Body of pancreas (tissue), 4 donors: ENCODE measurements at places on chromosomes 11 and 22. TPM values are rescaled to one million over a fixed set of nuclear protein-coding genes. Genes with fewer than 3 reads are reported as not detected.

DNA sequence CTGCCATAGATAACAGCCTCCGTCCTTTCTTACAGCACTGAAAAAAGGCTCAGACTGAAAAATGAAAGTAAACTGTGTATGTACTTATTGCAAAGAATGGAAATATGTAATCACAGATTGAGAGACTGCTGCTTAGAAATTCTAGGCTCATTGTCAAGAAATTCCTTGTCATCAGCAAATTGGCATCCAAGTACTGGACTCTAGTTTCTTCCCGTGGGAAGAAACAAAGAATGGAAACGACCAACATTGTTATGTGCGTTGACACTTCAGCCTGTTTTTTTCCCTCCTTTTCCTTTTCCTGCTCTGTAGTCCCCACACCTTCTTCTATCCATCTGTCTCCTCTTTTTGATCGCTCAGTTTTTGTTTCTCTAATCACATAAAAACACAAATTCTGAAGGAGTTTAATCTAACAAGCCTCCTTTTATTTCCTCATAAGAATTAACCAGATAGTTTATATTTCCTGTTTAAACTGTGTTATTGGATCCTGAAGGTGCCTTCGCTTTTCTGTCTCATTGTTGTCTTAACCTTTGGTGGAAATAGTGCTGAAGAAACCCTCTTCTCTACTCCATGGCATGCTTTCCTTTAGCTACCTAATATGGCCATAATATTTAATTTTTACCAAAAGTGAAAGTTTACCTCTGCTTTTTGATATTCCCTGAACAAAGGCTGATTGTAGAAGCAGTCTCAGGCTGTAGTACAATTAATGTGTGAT lies 20.0 kb upstream of the CASP12 start:
- DNase-seq: no peak

GRCh38 chr11:76997512-76997911 lies 36.7 kb upstream of the B3GNT6 start:
- no peak for DNase-seq

DNA sequence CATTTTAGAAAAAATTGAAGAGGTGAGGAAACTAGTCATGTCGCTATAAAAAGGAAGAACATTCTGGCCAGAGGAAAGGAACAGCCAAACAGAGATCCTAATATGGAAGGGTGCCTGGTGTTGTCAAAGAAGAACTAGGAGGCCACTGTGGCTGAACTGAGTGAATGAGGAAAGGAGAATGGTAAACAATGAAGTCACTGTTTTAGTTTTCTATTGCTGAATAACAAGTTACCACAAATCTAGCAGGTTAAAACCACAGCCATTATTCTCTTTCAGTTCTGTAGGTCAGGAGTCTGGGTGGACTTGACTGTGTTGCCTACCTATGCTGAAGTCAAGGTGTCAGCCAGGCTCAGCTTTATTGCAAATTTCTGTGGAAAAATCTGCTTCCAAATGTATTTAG lies 549.3 kb upstream of the CCDC90B start:
- DNase-seq: no peak

- no peak for DNase-seq
Measured at GRCh38 chr11:67117176-67117575, 1.9 kb upstream of the KDM2A start.

DNA sequence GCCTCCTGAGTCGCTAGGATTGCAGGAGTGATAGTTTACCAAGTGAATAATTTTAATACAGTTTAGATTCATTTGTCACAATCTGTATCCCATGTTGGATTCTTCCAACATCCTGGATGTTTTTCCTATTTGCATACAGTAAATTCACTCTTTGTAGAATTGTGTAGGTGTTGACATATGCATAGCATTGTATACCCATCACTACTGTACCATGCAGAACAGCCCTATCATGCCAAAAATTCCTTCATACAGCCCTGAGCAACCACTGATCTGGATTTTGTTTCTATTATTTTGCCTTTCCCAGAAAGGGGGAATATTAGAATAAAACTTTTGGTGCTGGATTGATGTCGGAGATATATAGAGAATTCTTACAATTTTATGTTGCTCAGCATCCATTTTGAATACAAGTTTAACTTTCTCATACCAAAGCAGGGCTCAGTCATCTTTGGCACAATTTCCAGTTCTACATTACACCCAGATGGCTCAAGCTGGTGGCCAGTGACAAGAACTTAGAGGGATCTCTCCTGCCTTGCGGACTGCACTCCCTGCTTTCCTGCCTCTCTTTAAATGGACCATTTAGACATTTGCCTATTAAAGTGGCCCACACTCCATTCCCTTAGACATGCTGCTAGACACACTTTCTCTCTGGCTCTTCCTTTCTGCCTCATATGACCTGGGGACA lies 45.4 kb upstream of the CFAP300 start:
- DNase-seq: no peak

GRCh38 chr22:38569181-38569971 lies 607 bp downstream of the DMC1 start:
- no peak for DNase-seq

DNA sequence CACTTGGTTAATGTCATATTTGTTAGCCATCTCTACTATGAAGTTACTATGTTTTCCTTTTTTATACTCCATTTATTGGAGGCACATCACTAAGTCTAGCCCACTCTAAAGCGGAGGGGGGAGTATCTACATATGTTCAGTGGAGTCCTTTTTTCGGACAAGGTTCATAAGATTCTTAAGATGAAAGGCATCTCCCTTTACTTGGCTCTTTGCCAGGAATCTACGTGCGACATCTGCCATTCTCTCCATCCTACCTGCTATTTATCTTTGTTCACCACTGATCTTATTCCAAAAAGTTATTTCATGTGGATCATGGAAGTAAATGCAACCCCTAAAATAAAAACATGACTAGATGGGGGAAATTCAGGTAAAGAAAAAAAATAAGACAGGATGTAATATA lies 77.4 kb upstream of the YWHAH start:
- no peak for DNase-seq

DNA sequence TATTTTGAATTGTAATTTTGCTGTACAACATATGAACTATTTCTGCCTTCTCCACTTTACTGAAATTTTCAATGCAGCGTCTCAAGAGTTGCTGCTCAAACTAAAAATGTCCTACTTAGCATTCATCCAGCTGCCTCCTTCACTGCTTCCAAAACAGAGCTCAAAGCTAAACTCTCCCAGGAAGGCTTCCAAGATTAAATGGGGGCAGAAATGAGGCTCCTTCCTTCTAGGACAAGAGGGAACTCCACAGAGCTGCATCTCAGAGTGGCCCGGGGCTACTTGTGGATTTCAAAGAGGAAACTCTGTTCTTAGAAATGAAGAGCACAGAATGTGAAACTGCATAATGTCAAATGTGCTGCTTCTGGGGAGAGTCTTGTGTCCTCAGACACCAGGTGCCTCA lies 295.9 kb upstream of the NCAM1 start:
- DNase-seq: no peak

GRCh38 chr11:115654792-115655191 lies 150.6 kb upstream of the CADM1 start:
- no peak for DNase-seq

- no peak for DNase-seq
Measured at GRCh38 chr11:36356201-36356600, 60.1 kb downstream of the PRR5L start.

DNA sequence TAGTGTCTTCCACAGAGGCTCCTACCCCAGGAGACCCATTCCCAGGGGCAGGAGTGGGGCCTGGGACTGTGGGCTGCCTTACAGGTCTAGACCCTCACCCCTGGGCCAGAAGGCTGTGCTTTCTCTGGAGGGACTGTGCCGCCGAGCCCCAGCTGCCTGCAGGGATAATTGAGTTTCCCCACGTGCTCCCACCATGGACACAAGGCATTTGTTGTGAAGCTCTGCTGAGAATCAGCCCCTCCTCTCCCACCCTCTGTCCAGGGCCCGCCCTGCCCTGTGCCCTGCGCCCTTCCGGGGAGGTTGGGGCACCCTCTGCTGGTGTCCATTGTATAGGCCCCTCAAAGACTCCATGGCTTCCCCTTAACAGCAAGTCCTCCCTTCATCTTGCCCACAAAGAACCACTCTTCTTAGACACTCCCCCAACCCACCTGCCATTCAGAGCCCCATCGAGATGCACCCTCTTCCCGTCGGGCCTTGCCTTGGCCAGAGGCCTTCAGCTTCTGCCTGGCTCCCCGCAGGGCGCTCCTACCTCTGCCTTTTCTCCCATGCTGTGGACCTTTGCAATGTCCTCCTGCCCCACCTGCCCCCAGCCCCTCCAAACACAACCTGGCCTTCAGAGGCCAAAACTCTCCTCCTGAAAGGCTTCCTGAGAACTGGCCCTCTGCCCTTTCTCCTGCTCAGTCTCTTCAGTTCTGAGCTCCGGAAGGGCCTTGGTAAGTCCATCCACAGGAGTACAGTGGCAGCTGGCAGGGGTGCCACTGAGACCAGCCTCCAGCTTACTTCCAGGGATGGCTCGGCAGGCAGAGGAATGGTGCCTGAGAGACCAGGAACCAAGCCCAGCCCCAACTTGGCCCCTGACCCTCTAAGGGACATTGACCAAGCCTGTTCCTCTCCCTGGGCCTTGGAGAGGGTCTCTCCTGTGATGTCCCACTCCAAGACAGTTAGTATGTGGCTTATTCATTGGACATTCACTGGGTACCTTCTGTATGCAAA lies 22.4 kb downstream of the DUSP8 start:
- DNase-seq: no peak

- DNase-seq: no peak
Measured at GRCh38 chr22:26725012-26725676, 67.8 kb downstream of the MIAT start.

- DNase-seq: no peak
Measured at GRCh38 chr11:117219455-117219854, 12.4 kb downstream of the PCSK7 start.

- no peak for DNase-seq
Measured at GRCh38 chr22:50551160-50551752, 5.6 kb downstream of the KLHDC7B start.

DNA sequence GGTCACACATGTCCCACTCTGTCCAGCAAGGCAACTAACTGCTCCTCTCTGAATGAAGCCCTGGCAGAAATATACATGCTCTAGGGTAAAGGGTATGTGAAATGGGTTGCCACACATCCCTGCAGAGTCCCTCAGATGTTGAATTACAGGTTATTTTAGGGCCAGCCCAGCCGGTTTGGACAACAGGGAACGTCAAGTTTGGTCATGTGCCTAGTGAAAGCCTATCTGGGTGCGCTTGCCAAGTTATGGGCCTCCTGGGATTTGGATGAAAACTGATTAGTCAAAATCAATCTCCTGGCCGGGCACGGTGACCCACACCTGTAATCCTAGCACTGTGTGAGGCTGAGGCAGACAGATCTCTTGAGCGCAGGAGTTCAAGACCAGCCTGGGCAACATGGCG lies 10.4 kb downstream of the AP1B1 start:
- DNase-seq: peak; percentile 94

- peak; percentile 78 for DNase-seq
Measured at GRCh38 chr11:702462-703461, 3.3 kb upstream of the EPS8L2 start.

DNA sequence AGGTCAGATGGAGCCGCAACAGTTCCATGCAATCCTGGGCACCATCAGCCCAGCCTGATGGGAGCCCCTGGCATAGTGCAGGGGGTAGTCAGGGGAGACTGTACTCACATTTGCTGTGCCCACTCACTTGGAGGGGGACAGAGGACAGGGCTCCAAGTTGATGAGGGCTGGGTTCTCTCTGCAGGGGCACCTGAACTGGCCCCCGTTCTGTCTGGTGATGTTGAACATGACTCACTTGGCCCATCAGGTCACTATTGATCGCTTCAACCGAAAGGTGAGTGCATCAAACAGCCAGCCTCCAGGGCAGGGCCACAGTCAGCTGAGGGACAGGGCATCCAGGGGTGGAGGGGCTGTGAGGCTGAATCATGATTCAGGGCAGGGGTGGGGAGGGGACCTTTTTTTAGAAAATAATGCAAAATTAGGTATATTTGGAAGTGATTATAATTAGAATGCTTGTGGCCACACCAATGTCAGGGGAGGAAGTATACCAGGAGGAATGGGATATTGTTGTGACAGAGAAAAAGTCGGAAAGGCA lies 66.4 kb downstream of the OTOG start:
- no peak for DNase-seq

- no peak for DNase-seq
Measured at GRCh38 chr11:86681483-86681756, 9.0 kb upstream of the ME3 start.

GRCh38 chr11:73995247-73995646 lies 12.6 kb upstream of the UCP2 start:
- DNase-seq: no peak

GRCh38 chr11:67483831-67484665 lies 1.2 kb downstream of the AIP start:
- no peak for DNase-seq

- no peak for DNase-seq
Measured at GRCh38 chr22:40430991-40431390, 60.6 kb downstream of the SGSM3 start.

GRCh38 chr22:38327805-38328204 lies 10.6 kb upstream of the CSNK1E start:
- DNase-seq: no peak

GRCh38 chr22:34877506-34877905 lies 188.5 kb upstream of the ISX start:
- DNase-seq: no peak

DNA sequence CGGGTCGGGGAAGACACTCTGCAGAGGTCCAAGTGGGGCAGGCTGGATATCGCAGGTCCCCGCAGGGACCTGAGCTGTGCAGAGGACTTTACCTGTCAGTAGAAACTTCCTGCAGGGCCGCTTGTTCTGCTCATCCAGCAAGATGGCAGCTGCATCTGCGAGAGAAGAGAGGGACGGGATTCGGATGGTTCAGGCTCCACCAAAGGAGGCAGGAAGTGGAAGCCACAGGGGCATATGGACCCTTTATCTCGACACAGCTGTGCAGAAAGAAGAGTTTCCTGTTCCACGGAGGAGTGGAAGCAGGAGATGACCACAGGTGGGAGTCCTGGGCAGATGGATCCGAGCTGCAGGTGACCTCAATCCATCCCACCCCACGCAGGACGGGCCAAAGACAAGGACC lies 22.5 kb downstream of the CABP7 start:
- DNase-seq: no peak

- DNase-seq: no peak
Measured at GRCh38 chr11:131894615-131895544, 524.5 kb downstream of the NTM start.

- DNase-seq: no peak
Measured at GRCh38 chr11:72826191-72826941, 12.2 kb downstream of the ATG16L2 start.

- DNase-seq: no peak
Measured at GRCh38 chr11:34970033-34970432, 53.6 kb downstream of the PDHX start.

- no peak for DNase-seq
Measured at GRCh38 chr11:32597921-32598320, 14.3 kb downstream of the EIF3M start.

Gene DDI1
- not detected for total RNA-seq

Gene IGSF22
- not detected for total RNA-seq

Gene CASP1
- 1.3 TPM for total RNA-seq

Gene ANO3
- 5.3 TPM for total RNA-seq

Gene CHRM1
- total RNA-seq: not detected

Gene RAB36
- 1.3 TPM for total RNA-seq

Gene TAF10
- 115 TPM for total RNA-seq

Gene SMCO4
- total RNA-seq: 4.6 TPM

Gene MRGPRX3
- not detected for total RNA-seq

Gene SLC25A18
- 2.1 TPM for total RNA-seq

Gene ZNF280B
- 1.0 TPM for total RNA-seq

Gene KIF18A
- total RNA-seq: not detected

Gene DLAT
- 10.4 TPM for total RNA-seq

Gene RIMBP3C
- total RNA-seq: under 0.01 TPM

Gene OR52I1
- not detected for total RNA-seq

Gene IGLL1
- total RNA-seq: not detected

Gene OR8A1
- not detected for total RNA-seq
